Stimulated activated memory B cell treated with anti-CD40 and anti-IgM and Interleukin-4, amounts not matched to agents 10 μg/mL and 1 μg/mL and 100 μg/mL, for 72 hours (primary cell): ENCODE measurements at places on chromosomes 6 and 20.
A peak's percentile ranks its signal among the peaks of the same experiment; 100 is the strongest.

DNA sequence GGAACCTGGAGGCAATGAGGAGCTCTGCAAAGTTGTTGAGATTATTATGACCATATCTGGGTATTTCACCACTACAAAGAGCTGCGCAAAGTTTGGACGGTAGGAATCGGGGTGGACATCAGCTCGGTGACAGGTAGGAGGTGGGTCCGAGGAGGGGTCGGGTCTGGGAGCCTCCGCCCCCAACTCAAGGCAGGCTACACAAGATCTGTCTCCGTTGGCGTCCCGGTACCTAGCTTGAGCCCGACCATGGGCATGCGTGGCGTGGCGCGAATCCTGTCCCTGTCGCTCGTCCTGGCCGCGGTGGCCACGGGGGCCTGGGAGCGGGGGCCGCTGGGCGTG lies 40.2 kb upstream of the ZNFX1 start:
- peaks cover 11% of the 10 kb centered on the region for H3K4me1 ChIP-seq
- H3K36me3 ChIP-seq: no peaks in the 10 kb centered on the region
- H3K27me3 ChIP-seq: peaks cover 49% of the 10 kb centered on the region
- H3K27ac ChIP-seq: no peak overlapping the region
- no peak overlapping the region for H3K4me3 ChIP-seq

DNA sequence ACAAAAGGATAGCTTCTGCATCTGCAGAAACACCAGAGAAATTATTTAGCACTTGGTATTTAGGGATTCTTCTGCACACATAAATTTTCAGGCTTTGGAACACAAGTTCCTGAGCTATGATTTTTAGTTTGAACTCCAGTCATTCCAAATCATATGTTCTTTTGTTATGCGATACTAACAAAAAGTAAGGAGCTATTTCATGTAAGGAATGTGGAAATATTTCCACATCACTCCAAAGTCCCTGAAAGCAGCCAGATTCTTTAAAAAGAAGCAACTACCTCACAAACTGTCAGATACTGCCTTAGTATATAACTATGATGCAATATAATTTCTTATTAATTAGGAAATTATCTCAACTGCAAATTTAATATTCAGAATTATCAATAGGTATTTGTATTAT lies 106.9 kb downstream of the RNGTT start:
- H3K4me3 ChIP-seq: no peak overlapping the region
- H3K4me1 ChIP-seq: no peaks in the 10 kb centered on the region
- H3K27me3 ChIP-seq: no peaks in the 10 kb centered on the region
- ATAC-seq: no peak
- H3K27ac ChIP-seq: no peak overlapping the region
- peaks cover 36% of the 10 kb centered on the region for H3K36me3 ChIP-seq

GRCh38 chr6:134299236-134299635 lies 18.7 kb downstream of the SGK1 start:
- H3K36me3 ChIP-seq: no peaks in the 10 kb centered on the region
- no peaks in the 10 kb centered on the region for H3K27me3 ChIP-seq
- H3K4me1 ChIP-seq: peaks cover 21% of the 10 kb centered on the region
- no peak overlapping the region for H3K27ac ChIP-seq
- ATAC-seq: no peak
- H3K4me3 ChIP-seq: no peak overlapping the region

- no peaks in the 10 kb centered on the region for H3K27me3 ChIP-seq
- no peak overlapping the region for H3K27ac ChIP-seq
- no peak for ATAC-seq
- H3K36me3 ChIP-seq: no peaks in the 10 kb centered on the region
These were observed 58.2 kb downstream of the FUT9 start for GRCh38 chr6:96074006-96074405.

DNA sequence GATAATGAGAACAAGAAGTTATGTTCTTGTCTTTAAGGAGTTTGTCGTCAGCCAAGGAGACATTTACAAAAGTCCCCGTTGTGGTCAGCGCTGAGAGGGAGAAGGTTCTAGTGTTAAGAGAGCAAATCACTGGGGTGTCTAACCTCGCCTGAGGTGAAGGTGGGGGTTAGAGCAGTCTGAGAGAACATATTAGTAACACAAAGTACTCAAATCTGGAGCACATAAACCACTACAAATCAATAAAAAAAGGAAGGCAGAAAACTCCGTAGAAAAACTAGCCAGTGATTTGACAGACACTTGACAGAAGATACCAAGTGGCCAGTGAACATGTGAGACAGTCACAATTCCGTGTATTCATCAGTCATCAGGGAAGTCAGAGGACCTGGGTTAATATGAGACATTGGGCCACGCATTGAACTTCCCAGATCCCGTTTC lies 45.4 kb downstream of the CDS2 start:
- peak overlapping the region; percentile 78 for H3K27ac ChIP-seq
- ATAC-seq: peak; percentile 86
- no peaks in the 10 kb centered on the region for H3K27me3 ChIP-seq
- peaks cover 64% of the 10 kb centered on the region for H3K4me1 ChIP-seq
- peaks cover 30% of the 10 kb centered on the region for H3K36me3 ChIP-seq
- no peak overlapping the region for H3K4me3 ChIP-seq

GRCh38 chr6:159887146-159887545 lies 3.6 kb upstream of the MAS1 start:
- no peak for ATAC-seq
- H3K27ac ChIP-seq: no peak overlapping the region

- H3K4me3 ChIP-seq: no peak overlapping the region
- peaks cover 12% of the 10 kb centered on the region for H3K4me1 ChIP-seq
- no peak for ATAC-seq
- H3K27ac ChIP-seq: no peak overlapping the region
- H3K27me3 ChIP-seq: no peaks in the 10 kb centered on the region
These were observed 27.5 kb downstream of the TGM2 start for GRCh38 chr20:38137441-38138037.

DNA sequence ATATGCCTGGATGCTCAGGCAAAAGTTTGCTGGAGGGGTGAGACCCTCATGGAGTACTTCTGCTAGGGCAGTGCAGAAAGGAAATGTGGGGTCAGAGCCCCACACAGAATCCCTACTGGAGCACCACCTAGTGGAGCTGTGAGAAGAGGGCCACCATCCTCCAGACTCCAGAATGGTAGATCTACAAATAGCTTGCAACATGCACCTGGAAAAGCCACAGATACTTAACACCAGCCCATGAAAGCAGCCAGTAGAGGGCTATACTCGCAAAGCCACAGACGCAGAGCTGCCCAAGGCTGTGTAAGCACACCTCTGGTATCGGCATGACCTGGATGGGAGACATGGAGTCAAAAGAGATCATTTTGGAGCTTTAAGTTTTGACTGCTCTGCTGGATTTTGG lies 60.7 kb upstream of the GJE1 start:
- no peaks in the 10 kb centered on the region for H3K36me3 ChIP-seq
- ATAC-seq: no peak
- no peaks in the 10 kb centered on the region for H3K27me3 ChIP-seq
- no peaks in the 10 kb centered on the region for H3K4me1 ChIP-seq

DNA sequence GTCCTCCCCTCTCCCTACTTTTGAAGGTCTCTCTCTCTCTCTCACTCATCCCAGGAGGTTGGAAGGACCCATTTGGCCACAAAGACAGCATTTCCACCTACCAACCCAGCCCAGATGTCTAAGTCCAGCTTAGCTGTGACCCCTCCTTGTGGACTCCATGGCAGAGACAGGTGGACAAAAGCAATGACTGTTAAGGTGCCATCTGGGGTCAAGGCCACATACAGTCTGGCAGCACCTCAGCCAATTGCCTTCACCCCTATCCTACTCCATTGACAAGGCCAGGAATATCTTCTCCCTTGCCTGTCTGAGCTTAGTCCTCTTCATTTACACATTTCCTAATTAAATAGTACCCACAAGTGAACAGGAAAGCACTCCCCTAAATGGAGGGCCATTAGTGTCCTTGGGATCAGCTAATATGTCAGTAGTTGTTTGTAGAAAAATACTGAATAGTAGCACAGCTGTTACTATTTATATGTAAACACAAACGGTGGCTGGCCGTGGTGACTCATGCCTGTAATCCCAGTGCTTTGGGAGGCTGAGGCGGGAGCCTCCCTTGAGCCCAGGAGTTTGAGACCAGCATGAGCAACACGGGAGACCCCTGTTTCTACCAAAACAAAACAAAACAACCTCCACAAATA lies 28.8 kb downstream of the GCM1 start:
- peaks cover 5% of the 10 kb centered on the region for H3K36me3 ChIP-seq
- no peak for ATAC-seq
- no peak overlapping the region for H3K4me3 ChIP-seq

GRCh38 chr6:72810571-72811280 lies 188.9 kb downstream of the KCNQ5 start:
- H3K4me1 ChIP-seq: peaks cover 6% of the 10 kb centered on the region
- no peak for ATAC-seq
- no peak overlapping the region for H3K27ac ChIP-seq
- no peak overlapping the region for H3K4me3 ChIP-seq

DNA sequence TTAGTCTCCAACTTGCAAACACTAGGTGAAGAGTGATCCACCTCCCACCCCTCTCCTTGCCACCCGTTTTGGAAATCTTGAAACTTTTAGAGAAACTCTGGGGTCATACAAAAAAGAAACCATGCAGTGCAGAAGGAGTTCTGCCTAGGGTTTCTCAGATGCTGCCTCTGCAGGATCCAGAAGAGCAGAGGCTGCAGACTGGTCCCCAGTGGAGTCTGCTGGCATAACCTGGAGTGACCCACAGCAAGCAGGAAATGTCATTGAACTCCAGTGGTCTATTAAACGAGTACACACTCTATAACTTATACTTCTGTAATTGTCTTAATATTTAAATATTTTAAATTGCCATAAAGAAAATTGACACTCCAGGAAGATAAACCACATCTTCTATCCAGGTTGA lies 280.7 kb upstream of the NT5E start:
- no peaks in the 10 kb centered on the region for H3K36me3 ChIP-seq
- no peak for ATAC-seq
- no peaks in the 10 kb centered on the region for H3K4me1 ChIP-seq
- H3K27ac ChIP-seq: no peak overlapping the region
- H3K27me3 ChIP-seq: no peaks in the 10 kb centered on the region

GRCh38 chr6:161023316-161023715 lies 31.7 kb downstream of the MAP3K4 start:
- no peak overlapping the region for H3K4me3 ChIP-seq
- H3K36me3 ChIP-seq: peaks cover 44% of the 10 kb centered on the region
- no peaks in the 10 kb centered on the region for H3K27me3 ChIP-seq
- H3K27ac ChIP-seq: no peak overlapping the region
- H3K4me1 ChIP-seq: peaks cover 36% of the 10 kb centered on the region

GRCh38 chr6:150250826-150251225 lies 108.0 kb downstream of the PPP1R14C start:
- H3K4me3 ChIP-seq: no peak overlapping the region
- H3K36me3 ChIP-seq: peaks cover 8% of the 10 kb centered on the region
- H3K4me1 ChIP-seq: peaks cover 8% of the 10 kb centered on the region
- H3K27me3 ChIP-seq: peaks cover 9% of the 10 kb centered on the region

DNA sequence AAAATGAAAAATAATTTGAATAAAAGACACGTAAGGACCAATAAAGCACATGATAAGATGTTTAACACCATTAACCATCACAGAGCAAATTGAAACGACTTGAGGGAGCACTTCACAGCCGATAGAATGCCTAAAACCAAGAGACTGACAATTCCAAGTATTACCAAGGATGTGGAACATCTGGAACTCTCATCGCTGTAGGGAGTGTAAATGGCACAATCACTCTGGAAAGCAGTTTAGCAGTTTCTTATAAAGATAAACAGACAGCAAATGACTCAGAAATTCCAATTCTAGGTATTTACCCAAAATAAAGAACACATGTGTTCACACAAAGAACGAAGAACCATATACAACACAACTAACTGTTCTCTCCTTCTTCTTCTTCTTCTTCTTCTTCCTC lies 8.5 kb upstream of the UBD start:
- H3K36me3 ChIP-seq: no peaks in the 10 kb centered on the region
- H3K27ac ChIP-seq: no peak overlapping the region
- H3K4me1 ChIP-seq: peaks cover 14% of the 10 kb centered on the region
- H3K4me3 ChIP-seq: no peak overlapping the region
- peaks cover 29% of the 10 kb centered on the region for H3K27me3 ChIP-seq
- ATAC-seq: no peak

DNA sequence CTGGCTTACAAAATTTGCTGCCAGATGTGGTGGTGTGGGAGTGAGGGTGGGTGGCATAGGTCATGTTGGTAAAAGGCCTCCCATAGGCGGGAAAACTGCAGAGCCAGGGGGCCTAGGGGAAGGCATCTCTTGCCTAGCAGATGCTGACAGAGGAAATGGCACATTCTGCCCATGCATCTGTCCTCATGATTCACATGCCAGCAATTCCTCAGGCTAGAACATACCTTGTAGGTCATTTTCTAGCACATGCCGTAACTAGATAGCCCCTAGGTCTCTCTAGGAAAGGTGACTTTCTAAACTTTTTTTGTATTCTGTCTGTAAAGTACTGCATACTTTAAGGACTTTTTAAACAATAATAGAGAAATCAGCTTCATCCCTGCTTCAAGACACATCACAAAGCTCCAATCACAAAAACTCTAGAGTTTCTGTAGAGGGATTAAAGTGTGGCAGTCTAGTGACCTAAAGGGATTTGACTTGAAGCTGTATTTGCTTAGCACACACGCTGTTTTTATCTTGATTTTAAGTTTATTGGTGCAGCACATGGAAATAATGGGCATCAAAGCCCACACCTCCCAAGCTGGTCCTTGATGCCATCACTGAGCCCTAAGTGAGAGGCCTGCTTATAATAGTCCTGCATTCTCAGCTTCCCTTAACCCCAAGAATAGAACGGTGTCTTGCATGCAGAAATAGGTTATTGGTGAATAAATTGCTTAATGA lies 55.2 kb downstream of the ANKEF1 start:
- no peak overlapping the region for H3K27ac ChIP-seq
- no peak overlapping the region for H3K4me3 ChIP-seq
- ATAC-seq: no peak
- H3K4me1 ChIP-seq: no peaks in the 10 kb centered on the region
- peaks cover 16% of the 10 kb centered on the region for H3K27me3 ChIP-seq

GRCh38 chr20:20318365-20319161 lies 49.3 kb upstream of the INSM1 start:
- no peaks in the 10 kb centered on the region for H3K36me3 ChIP-seq
- ATAC-seq: no peak
- no peaks in the 10 kb centered on the region for H3K27me3 ChIP-seq
- H3K27ac ChIP-seq: no peak overlapping the region
- H3K4me1 ChIP-seq: peaks cover 10% of the 10 kb centered on the region
- no peak overlapping the region for H3K4me3 ChIP-seq

DNA sequence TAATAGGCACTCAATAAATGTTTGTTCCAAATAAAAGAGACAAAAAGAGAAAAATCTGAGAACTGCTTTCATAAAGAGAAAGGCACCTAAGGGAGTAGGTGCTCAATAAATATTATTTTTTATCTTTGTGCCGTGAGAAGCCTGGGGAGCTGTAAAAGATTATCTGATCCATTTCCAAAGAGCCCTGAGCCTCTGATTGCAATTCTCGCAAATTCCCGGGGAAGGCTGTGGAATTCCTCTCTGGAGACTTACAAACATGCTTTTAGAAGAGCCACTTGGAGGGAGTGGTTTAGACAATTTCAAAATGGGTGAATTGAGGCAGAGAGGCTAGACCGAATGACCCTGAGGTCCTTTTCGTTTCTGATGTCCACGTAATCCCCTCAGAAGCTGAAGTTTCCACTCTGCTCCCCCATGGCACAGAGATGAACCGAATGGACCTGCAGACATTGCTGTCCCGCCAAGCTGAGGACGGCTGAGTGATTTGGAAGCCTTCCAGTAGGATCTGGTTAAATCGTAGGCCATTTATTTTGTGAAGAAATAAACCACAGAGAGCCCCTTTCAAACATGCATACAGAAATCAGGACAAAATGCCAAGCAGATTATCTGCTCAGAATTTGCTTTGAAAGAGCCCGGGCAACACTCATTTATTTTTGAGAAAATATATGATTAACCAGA lies 77.8 kb downstream of the PKHD1 start:
- H3K27me3 ChIP-seq: no peaks in the 10 kb centered on the region
- no peak overlapping the region for H3K4me3 ChIP-seq
- no peaks in the 10 kb centered on the region for H3K4me1 ChIP-seq
